Activated T-cell treated with anti-CD3 and anti-CD28 coated beads, Interleukin-2, amount 50 U/mL, for 1 hour (primary cell): ENCODE measurements at places on chromosomes 7 and 10.

- DNase-seq, result no peak
These were observed 21.4 kb upstream of the MLXIPL start for GRCh38 chr7:73645643-73646174.

DNA sequence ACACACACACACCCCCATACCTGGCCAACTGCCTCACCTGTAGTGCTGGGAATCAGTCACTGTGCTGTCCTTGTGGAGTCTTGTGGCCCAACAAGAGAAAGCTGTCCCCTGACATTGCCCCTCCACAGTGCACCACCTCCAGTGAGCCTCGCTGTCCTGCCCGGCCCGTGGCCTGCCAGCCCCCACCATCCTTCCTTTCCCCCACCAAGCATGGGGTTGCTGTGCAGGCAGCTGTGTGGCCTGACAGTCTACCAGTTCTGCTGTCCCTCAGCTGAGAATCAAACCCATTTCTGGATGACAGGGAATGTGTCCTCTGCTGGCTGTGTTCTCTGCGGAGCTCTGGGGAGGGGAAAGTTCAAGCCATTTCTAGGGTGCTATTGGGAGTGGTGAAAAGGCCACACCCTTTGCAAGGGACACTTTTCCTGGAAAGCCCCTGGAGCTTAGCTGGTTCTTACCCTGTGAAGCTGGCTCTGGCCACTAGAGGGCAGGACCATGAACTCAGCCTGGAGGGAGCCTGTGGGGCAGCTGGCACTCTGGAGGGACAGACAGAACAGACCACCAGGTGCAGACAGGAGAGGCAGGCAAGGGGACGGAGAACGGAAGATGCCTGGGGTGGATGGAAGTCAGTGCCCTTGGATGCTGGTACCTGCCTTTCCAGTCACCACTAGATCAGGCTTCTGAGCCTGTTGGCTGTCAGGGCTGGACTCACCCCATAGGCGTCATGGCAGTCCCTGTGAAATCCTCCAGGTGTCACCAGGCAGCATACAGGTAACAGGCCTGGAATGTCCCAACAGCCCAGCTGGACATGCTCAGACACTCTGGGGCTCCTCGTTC lies 10.5 kb upstream of the MTPAP start:
- peak; percentile 65 for DNase-seq

GRCh38 chr7:24819916-24820689 lies 62.8 kb upstream of the GSDME start:
- DNase-seq, result peak; percentile 61

- no peak for DNase-seq
These were observed 3.2 kb downstream of the ZNF775 start for GRCh38 chr7:150382123-150382843.

GRCh38 chr7:90777041-90777440 lies 180.9 kb downstream of the CDK14 start:
- no peak for DNase-seq

GRCh38 chr10:26950934-26951333 lies 90.2 kb upstream of the ABI1 start:
- DNase-seq, result no peak

DNA sequence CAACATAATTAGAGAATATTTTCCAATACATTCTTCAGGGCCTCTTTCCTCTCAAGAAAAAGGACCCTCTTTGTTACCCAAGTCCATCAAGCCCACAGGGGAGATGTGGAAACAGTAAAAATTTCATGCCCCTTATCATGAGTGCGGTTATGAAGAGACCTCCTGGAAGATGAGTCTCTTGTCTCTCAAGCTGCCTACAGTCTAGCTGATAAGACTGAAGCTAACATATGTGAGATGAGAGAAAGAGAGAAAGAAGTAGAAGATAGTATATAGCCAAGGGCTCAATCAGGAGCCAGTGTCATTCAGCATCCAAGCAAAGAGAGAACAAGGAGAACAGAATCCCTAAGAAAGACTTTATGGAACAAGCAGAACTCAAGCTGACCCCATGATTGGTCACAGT lies 75.9 kb upstream of the CABCOCO1 start:
- DNase-seq, result no peak

DNA sequence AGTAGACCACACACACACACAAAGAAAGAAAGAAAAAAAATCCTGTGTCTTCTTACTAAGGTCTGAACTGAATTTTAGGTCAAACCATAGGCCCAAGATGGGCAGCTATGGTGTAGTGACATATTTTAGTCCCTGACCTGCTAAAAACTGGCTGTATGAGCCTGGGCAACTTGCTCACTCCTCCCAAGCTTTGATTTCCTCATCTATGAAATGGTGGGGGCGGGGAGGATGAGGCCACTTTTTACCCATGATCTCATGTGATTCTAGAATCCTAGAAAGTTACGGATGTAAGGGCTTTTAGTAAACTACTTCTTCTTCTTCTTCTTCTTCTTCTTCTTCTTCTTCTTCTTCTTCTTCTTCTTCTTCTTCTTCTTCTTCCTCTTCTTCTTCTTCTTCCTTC lies 6.1 kb upstream of the CCL24 start:
- no peak for DNase-seq

DNA sequence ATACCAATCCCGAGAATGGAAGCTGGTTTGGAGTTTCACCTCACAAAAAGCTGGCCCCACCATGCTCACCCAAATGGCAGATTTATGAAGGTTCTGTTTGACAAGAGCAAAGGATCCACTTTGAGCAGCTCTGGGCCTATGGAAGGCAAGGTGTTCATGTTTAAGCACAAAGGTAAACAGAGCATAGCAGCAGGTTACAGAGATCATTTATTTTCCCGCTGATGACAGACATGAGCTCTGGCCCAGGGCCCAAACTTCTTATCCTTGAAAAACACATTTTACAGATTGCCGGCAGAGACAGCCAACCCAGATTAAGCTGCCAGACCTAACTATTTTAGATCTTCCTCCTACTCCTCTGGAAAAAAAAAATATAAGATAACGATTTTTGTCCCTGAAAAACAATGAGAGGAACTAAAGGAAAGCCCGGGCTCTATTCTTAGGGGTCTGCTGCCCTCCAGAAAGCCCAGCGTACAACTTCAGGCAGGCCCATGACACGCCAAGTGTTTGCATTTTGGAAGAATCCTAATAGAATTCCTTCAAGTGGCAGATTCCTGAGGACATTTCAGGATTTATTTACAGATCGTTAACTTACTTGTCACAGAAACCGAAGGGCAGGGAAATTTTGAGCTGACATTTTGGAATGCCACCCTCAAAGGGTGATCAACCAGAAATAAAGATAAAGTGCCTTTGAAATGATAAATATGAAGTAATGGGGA lies 40.0 kb downstream of the SYPL1 start:
- DNase-seq, result no peak

- DNase-seq, result no peak
These were observed 144.5 kb downstream of the NEURL1 start for GRCh38 chr10:103637927-103638557.

- no peak for DNase-seq
These were observed 22.0 kb upstream of the TMEM120A start for GRCh38 chr7:76016191-76016947.

DNA sequence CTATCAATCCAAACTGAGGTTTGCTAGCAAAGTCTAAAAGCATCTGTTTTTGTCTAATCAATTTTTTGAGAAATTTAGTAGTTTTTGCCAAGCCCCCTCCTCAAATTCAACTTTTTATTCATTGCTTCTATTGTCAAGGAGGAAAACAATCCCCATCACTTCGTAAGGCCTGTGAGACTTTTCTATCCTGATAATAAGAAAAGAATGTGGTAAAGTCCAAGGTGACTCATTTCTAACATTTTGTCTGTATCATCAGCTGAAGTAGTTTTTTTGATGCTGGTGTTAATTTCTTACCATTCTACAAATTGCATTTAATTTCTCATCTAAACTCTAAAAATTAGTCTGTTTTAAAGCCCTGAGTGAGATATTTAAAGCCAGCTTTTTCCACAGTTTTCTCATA lies 11.7 kb downstream of the ANK3 start:
- DNase-seq, result no peak

- DNase-seq, result no peak
These were observed 204.6 kb upstream of the POM121L12 start for GRCh38 chr7:52830801-52831200.

GRCh38 chr7:537911-538634 lies 18.4 kb upstream of the PDGFA start:
- no peak for DNase-seq

GRCh38 chr10:69916118-69916517 lies 114.4 kb downstream of the COL13A1 start:
- no peak for DNase-seq

GRCh38 chr7:5421714-5422395 lies 1.8 kb downstream of the TNRC18 start:
- peak; percentile 46 for DNase-seq

DNA sequence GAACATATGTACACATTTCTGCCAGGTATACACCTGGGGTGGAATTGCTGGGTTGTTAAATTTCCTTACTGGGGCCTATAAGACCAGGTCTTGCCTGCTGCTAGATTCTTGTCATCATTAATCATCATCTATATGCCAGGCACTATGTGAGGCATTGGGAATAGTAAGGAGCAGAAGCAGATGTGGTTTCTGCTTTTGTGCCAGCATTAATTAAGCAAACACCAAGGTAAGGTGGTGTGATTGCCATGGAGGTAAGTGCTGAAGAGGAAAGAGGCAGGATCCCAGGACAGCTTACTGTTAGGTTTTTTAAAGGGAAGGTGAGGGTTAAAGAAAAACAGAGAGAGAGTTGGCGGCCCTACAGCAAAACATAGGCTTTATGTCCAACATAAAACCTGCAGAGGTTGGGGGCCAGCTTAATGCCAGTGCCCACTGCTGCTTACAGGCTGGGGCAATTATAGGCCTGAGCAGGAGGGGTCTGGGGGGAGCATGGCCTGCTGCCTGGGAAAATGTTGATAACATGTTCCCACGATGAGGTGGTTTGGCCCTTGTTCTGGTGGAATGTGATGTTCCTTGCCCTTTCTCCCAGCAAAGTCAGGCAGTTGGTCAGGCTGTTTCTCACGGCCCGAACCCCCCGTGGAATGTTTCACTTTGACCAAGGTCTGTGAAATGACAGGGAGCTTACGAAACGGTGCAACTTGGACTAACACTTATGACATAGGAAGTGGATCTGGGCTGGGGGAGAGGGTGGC lies 93.9 kb downstream of the RBM20 start:
- no peak for DNase-seq

GRCh38 chr7:23093111-23093510 lies 12.5 kb upstream of the KLHL7 start:
- DNase-seq, result no peak

- DNase-seq, result no peak
These were observed 664 bp downstream of the FMC1 start for GRCh38 chr7:139341776-139342226.

DNA sequence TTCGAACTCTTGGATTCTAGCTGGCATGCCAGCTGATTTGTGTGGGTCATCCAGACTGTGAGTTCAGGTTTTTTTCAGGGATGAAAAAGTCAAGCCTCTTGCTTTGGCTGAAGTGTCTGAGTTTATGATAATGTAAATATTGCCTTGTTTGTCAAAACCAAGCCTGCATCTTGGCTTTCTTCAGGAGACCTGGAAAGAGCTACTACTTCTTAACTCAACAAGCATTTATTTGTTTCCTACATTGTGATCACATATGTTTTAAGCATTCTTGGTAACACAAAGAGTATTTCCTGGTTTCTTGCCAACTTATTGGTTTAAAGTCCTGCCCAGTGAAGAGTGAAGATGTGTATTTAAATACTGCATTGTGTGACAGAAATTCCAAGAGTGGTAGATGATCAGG lies 407.1 kb downstream of the LRMDA start:
- no peak for DNase-seq

- no peak for DNase-seq
These were observed 13.7 kb upstream of the SLC18A3 start for GRCh38 chr10:49596493-49596809.

DNA sequence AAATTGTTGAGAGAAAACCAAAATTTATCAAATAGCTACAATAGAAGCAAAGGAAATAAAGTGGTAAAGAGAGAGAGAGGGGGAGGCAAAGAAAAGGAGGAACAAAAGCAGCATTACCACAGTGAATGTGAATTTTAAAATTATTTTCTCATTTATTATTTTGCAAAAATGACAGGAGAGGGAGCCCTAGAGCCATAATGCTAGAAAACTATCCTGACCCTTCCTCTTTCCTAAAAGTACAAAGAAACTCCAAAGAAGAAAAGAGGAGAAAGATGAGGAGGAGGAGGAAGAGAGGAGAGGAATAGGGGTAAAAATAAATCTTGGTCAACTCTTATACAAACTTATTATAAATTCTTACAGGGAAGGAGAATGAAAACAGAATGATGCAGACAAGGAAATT lies 921.5 kb downstream of the NRG3 start:
- DNase-seq, result no peak

DNA sequence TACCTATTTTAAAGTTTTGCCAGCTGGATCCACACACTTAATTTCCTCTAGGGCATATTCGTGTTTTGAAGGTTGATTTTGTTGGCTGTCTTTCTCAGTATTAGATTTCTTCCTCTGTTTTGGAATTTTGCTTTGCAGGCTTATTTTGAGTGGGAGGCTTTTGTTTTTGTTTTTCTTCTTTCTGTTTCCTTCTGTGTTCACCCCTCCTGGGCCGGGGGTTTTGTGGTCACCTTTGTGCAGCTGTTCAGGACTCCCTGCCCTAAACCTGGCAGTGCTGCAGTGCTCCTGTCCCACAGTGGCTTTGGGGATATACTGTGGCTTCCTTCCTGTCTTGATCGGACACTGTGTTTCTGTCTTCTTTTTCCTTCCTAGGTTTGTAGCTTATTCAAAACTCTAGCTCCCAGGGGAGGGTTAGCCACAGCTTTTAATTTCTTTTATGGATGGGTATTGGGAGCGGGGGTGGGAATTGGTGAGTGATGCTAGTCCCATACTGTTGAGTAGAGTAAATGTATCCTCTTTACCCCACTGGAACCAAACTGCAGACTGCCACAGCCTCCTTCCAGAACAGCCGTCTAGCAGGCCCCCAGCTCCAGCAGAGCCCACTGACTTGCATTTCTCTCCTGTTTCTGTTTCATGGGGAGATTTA lies 228.7 kb upstream of the FZD8 start:
- DNase-seq, result no peak

DNA sequence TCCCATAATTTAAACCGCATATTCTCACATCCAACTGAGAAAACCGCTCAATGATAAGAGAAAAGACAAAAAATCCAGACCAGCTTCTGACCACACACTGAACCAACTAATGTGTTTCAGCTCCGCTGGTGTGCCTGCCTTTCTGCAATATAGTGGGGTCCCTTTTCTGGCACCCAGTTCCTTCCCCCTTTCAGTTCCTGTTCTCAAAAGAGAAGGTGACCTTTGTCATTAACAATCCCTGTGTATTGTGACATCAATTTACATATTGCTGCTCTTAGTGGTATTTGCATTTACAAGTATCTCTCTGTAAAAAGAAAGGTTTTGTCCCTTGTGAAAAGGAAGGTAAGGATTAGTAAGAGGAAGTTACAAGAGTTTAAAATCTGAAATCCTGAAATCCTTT lies 1.4 kb downstream of the PPP1R17 start:
- no peak for DNase-seq
